ENCODE measurements at places on chromosomes 12 and 14.

GRCh38 chr14:70265422-70265821, 76.7 kb upstream of the SLC8A3 start:
- no peak for DNase-seq

GRCh38 chr12:121799156-121799841, 4.5 kb upstream of the SETD1B start:
- DNase-seq: no peak

GRCh38 chr12:1332327-1332726, 262.1 kb downstream of the FBXL14 start:
- no peak for DNase-seq

DNA sequence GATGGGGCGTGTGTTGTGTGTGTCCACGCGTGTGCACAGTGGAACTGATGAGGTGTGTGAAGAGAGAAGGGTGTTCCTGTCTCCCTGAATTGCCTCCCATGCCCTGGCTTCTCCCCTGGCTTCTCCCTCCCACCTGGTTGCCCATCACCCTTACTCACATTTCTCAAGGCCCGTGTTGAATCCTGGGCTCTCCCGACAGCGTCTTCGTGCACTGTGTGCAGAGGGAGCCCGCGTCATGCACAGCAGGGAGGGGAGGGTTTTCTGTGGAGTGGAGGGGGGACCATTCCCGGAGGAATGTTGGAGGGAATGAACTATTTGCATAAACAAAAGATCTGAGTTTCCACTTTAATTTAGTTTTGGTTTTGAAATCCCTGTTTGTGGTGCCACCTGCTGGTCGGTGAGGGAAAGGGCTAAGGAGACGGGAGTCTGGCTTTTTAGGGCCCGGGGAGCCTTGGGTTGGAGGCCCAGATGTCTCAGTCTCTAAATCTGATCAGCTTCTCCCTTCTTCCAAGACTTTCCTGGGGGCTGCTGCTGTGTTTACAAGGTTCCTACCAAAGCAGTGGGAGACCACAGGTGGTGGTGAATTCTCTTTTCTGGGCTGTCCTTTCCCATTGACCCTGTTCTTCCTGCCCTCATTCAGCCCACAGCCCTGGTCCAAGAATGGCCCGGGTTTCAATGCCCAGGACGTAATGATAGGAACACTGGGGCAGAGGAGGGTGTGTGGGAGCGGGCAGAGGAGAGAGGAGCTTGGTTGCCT, at the start of gene C1R:
Gene C1R (minus strand): TSS at position 217 of the 757 bp plus-strand sequence. CDS start 57 bp downstream, at position 160.
- DNase-seq: peak; percentile 68

DNA sequence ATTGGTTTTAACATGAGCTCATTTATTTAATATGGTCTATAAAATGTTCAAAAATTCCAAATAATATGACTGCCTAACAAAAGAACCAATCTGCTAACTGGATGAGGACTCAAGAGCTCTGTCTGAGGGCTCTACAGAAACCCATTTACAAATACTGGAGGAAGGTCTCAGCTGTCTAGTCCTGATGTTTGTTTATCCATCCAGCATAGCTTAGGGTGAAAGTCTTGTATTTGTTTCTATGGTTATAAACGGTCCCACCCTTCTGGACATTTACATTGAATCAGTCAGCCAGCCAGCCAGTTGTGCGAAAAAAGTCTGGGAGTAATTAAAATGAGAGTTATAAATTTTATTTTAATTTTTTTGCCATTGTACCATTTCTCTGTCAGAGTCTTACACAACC, 220.7 kb downstream of the BMP4 start:
- DNase-seq: no peak

GRCh38 chr14:99481745-99482099, 513 bp downstream of the CCNK start:
- DNase-seq: no peak

GRCh38 chr14:97946641-97947040, 1149.5 kb downstream of the VRK1 start:
- no peak for DNase-seq

- no peak for DNase-seq
Measured at GRCh38 chr14:23645504-23645811, 9.3 kb downstream of the DHRS2 start.

GRCh38 chr12:121738340-121738858, 25.8 kb downstream of the TMEM120B start:
- DNase-seq: no peak

DNA sequence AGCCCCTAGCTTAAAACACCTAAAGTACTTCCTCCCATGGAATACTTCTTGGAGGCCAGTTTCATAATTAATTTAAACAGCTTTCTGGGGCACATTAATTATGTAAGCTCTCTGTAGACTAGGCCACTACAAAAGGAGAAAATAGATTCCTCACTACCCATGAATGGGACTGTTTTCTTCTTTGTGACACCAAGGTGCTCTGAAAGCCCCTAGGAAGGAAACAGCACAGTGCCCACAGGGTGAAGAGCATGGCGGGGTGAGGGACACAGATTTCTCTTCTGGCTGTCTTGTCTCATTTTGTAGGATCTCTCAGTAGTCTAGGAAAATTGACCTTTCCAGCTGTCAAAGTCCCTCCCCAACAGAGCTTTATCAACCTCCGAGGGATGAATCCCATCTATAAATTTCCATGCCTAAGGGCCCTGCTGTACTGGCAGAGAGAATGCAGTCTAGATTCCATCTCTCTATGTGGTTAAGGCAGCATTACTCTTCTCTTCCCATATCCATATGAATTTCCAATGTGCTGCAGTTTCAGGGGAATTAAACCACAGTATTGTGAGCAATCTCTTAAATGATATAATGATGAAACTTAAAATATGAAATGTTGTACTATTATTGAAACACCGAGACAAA, 183.6 kb upstream of the GRIP1 start:
- no peak for DNase-seq

DNA sequence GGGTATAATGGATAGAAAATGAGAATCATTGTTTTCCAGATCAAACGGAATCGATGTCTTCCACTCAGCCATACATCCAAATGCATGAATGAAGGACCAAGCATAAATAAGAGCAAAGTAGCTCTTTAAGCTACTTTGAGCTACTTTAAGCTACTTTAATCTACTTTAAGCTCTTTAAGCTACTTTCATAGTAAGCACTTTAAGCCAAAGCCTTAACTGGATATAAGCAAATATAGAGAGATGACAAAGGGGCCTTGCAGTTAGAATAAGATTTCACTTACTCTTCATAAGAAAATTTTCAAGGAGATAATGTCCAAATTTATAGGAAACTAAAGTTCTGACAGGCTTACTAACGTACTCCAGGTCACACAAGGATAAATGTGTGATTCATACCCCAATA, 355.6 kb upstream of the KITLG start:
- no peak for DNase-seq

GRCh38 chr12:32089586-32089985, 17.1 kb upstream of the BICD1 start:
- DNase-seq: no peak

DNA sequence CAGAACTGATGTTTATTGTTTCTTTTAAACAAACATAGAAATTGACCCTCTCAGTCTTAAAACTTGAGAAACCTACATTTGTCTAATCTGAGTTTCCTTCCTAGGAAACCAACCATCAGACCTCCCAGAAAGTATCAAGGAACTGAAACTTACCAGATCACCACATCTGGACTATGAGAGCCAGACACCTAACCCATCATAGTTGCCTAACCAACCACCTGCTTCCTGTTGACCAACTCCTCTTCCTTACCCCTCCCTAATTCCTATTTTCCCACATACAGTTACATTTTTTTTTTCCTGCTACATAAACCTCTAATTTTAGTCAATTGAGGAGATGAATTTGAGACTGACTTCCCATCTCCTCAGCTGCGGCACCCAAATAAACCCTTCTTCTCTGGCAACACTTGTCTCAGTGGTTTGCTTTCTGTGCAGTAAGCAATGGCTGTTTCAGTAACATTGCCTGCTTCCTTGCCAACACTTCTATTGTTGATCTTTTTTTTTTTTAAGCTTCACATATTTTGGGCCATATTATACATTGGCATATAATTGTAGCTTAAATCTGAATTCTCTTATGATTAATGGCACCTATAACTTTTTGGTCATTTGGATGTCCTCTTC, 34.3 kb downstream of the KLRD1 start:
- DNase-seq: no peak

GRCh38 chr14:92382677-92383076, 59.7 kb downstream of the SLC24A4 start:
- DNase-seq: no peak

DNA sequence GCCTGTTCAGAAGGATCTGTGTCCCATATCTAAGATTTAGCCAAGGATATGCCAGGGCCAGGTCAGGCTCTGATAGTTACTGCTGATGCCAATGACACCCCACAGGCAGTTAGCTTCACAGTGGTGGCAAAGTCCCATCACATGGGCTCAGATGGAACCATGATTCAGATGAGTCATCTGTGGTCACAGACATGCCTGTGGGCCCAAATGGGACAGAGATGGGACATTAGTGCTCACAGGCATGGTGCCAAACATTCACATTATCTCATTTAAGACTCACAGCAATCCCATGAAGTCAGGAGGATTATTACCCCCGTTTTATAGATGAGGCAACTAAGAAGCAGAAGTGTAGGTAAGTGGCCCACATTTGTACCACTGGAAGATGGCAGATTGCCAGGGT, 207.8 kb downstream of the DPF3 start:
- DNase-seq: no peak

DNA sequence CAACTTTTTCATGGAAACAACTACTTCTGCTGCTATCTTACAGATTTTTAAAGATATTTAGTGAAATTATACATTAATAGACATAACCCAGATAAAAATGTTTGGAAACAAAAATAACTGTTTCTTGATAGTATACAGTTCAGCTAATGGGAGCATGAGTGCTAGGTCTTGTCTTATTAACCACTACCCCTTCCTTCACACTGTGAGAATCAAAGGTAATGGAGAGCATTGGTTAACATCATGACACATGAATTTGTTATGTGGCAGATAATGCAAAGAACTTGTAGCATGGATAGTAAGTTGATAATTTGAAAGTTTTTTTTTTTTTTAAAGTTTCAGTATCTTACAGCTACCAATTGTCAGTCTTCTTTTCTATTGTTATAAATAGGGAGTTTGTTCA, 44.2 kb downstream of the CCDC91 start:
- DNase-seq: no peak

DNA sequence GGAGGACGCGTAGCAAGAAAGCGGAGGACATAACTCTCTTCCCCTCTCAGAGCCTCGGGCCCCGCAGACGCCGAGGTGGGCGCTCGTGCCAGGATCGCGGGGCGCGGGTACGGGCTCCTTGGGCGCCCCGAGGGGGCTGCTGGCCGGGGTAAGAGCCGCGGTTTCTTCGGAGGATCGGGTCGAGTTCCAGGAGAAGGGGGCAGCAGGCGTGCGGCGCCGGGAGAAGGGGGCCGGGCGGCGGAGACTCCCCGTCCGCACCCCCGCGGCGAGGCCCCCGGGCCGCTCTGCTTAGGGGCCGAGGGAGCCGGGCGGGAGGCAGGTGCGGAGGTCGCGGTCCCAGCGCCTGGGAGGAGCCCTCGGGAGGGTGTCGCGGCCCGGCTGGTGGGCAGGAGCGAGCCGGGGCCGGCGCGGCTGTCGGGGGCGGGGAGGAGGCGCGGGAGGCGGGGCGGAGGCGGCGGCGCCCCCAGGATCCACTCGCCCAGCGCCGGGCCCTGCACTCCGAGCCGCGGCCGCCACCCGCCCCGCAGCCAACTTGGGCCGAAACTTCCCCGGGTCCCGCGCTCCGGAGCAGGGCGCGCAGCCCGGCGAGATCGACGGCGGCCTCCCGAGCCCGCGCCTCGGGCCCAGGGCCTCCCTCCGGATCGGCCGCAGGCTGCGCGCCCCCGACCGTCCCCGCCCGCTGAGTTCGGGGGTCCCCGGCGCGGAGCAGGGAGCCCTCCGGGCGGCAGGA, 64.4 kb downstream of the FBXL14 start:
- DNase-seq: no peak

DNA sequence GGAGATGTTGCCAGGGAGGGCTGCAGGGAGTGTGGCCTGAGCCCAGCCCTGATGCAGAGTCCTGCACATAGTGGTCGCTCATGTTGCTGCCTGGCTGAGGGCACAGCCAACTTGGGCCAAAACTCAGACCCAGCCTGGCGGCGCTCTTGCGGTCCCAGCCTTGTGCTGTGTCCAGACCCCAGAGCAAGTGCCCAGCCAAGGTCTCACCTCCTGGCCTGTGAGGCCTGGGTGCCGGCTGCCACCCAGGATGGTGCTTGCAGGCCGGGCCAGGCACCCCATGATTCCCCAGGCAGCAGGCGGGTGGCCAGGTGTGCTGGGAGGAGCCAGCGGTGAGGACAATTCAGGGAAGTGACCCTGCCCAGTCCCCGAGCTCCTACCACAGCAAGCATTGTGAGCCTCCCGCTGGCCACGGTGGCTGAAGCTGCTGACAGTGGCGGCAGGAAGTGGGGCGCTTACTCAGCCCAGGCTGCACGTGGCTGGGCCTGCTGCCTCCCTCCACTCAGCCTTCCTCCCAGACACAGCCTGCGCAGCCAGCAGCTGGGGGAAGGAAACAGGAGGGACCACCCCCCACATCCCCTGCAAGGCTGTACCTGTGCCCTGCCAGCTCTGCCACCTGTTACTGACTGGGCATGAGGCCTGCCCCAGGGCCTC, 17.7 kb upstream of the PGF start:
- DNase-seq: peak; percentile 82

- DNase-seq: no peak
Measured at GRCh38 chr14:25150401-25150800, 100.5 kb upstream of the STXBP6 start.

DNA sequence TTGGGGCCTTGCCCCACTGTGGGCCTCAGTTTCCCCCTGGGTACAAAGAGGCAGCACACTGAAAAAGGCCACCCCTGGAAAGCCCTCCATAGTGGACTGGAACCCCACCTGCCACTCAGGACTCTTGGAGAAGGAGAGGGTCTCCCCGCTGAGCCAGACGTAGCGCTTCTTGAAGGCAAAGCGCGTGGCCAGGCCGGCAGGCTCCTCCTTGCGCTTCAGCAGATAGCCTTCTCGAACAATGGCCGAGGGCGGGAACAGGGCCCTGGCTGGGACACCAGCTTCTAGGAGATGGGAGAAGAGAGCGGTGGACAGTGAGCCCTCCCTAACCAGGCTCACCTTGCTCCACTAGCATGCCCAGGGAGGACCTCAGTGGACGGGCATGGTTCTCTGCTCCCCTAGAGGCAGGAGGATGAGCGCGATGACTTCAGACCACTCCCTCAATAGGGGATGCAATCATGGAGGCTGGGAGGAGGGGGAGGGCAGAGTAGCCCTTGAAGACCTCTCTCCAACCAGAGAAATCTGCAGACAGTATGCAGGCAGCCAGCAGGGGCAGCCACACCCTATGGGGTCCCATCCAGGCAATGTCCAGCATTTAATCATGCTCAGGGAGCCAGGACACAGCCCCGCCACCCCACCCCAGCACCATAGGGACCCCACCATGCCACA, 29.8 kb downstream of the RASAL1 start:
- DNase-seq: no peak

- no peak for DNase-seq
Measured at GRCh38 chr14:50978529-50978871, 34.2 kb upstream of the PYGL start.

DNA sequence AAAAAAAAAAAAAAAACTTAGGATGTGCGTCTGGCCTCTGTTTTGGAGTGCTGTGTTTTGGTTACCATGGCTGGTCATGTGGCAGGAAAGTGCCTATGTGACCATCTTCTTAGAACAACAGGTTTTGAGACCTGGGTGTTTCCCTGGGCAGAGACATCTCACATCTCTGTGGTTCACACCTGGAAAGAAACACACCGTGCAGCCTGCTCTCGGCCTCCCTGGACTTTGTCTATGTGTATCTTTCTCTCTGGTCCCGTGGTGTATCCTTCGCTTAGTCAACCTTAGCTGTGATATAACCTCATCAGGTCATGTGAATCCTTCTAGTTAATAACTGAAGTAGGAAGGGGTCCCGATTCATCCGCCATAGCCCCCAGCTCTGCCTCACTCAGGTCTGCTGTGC, 22.6 kb downstream of the ACADS start:
- DNase-seq: no peak

- DNase-seq: no peak
Measured at GRCh38 chr12:41277946-41278267, 89.8 kb downstream of the PDZRN4 start.
